ENCODE measurements at places on chromosomes 5 and 9.

- DNase-seq, result no peak
Measured at GRCh38 chr9:110214586-110215355, 6.8 kb upstream of the C9orf152 start.

- DNase-seq, result no peak
Measured at GRCh38 chr5:17054911-17055310, 118.8 kb upstream of the MYO10 start.

- no peak for DNase-seq
Measured at GRCh38 chr5:68214482-68215207, 911 bp upstream of the PIK3R1 start.

- DNase-seq, result no peak
Measured at GRCh38 chr5:83313436-83313835, 158.1 kb upstream of the VCAN start.

GRCh38 chr5:61332851-61333320 is 828 bp downstream of the ZSWIM6 start:
- no peak for DNase-seq

GRCh38 chr5:61232490-61233050 is 70.3 kb upstream of the SMIM15 start:
- DNase-seq, result no peak

GRCh38 chr9:92294297-92294676 is 790 bp upstream of the IARS1 start:
- no peak for DNase-seq

- no peak for DNase-seq
Measured at GRCh38 chr9:22208846-22209585, 199.9 kb upstream of the CDKN2B start.

GRCh38 chr5:125336401-125336800 is 590.0 kb upstream of the ZNF608 start:
- DNase-seq, result no peak

- no peak for DNase-seq
Measured at GRCh38 chr5:35799753-35800152, 56.9 kb upstream of the IL7R start.

DNA sequence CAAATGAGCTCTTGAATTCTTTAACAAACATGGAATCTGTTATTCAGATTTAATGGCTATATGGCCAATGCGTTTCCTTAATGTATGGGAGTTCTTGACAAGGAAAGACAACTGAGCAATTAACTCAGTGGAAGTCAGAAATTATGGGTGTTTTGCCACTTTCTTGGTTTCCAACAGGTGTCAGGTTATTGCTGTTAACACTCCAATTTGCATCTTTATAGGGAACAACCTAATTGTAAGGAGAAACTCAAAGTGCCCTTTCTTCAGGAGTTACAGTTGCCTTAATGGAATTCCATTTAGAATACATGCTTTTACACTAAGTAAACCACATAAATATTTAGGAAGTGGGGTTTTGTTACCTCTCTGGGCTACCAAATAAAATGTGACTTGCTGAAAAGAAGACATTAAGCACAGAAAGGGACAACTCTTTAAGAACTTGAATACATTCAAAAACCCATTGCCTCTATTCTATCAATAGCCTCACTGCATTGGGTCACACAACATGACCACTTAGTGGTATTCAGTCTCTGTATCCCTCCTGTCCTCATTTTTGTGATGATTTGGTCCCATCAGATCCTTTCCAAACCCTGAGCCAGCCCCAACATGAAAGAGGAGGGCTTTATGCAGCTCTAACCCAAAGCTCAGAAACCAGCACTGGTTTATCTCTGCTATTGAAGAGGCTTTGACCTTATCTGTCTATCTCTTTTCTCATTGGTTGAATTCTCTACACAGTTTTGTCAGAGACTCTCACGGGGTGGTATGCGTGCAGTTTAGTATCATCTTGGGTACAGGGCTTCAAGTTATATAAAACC is 118.7 kb downstream of the EDIL3 start:
- DNase-seq, result no peak

GRCh38 chr5:143016777-143017516 is 246.8 kb downstream of the ARHGAP26 start:
- no peak for DNase-seq

- DNase-seq, result no peak
Measured at GRCh38 chr5:74636149-74636548, 4.4 kb downstream of the ENC1 start.

DNA sequence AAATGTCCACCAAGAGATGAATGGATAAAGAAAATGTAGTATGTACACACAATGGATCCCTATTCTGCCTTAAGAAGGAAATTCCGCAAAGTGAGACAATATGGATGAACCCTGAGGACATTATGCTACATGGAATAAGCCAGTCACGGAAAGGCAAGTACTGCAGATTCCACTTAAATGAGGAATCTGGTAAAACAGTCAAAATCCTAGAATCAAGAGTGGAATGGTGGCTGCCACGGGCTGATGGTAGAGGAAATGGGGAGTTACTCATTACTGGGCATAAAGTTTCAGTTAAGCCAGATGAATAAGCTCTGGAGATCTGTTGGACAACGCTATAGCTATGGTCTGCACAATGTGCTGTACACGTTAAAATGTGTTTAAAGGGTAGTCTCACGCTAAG is 47.2 kb downstream of the STK10 start:
- DNase-seq, result no peak

- DNase-seq, result no peak
Measured at GRCh38 chr5:83197326-83197967, 120.1 kb downstream of the XRCC4 start.

GRCh38 chr9:74642376-74642775 is 145.2 kb downstream of the RORB start:
- DNase-seq, result no peak

DNA sequence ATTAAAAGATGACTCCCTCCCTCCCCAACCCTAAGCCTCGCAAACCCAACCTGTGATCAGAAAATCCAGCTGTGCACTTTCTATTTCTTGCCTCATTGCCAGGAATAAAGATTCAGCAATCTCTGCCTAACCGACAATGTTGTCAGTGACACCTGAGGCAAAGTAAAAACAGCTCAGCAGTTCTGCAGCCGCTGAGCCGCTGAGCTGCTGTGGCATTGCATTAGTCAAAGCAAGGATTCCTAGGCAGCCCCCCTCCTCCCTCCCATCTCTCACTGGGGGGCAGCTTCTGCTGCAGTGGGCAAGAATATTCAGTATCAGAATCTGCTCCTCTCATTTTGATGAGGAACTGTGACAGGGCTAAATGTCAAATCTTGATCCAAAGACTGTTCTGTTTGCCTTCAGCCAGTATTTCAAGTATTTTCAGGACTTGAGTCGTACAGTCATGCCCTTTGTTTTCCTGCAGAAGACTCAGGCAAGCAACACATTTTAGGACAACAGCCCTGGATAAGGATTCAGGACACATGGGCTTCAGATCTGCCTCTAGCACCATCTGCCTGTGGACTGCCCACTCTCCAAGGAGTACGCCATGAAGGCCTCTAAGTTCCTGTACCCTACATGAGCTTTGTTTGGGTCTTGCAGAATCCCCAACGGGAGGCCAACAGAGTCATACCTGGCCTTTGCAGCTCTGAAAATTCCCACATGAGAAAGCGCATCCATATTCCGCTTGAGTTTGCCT is 41.1 kb upstream of the DAP start:
- no peak for DNase-seq

GRCh38 chr5:42719034-42719433 is 37.6 kb upstream of the CCDC152 start:
- DNase-seq, result no peak

GRCh38 chr5:91024727-91025126 is 358.4 kb downstream of the ARRDC3 start:
- DNase-seq, result no peak

DNA sequence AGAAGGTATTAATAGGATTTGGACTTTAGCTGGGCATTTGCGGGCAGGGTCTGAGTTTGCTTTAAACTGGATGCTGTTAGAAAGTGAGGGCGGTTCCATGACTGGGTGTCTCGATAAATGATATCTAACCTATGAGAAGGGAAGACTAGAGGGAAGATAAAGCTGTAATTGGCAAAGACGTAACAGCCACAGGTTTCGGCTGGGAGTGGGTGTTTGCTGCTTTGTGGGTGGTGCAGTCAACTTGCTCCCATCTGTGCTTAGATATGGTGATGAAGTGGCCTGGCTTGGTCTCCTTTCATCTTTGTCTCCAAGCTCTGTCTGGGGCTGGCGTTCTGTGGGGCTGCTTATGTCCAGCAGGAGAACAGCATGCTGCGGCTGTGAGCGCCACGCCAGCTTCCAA is 23.3 kb downstream of the OR2V1 start:
- no peak for DNase-seq

- no peak for DNase-seq
Measured at GRCh38 chr9:122393284-122393983, 22.6 kb downstream of the PTGS1 start.

- DNase-seq, result no peak
Measured at GRCh38 chr9:114386361-114386885, 1.4 kb downstream of the AKNA start.

GRCh38 chr9:89576404-89576839 is 28.4 kb upstream of the GADD45G start:
- DNase-seq, result no peak

DNA sequence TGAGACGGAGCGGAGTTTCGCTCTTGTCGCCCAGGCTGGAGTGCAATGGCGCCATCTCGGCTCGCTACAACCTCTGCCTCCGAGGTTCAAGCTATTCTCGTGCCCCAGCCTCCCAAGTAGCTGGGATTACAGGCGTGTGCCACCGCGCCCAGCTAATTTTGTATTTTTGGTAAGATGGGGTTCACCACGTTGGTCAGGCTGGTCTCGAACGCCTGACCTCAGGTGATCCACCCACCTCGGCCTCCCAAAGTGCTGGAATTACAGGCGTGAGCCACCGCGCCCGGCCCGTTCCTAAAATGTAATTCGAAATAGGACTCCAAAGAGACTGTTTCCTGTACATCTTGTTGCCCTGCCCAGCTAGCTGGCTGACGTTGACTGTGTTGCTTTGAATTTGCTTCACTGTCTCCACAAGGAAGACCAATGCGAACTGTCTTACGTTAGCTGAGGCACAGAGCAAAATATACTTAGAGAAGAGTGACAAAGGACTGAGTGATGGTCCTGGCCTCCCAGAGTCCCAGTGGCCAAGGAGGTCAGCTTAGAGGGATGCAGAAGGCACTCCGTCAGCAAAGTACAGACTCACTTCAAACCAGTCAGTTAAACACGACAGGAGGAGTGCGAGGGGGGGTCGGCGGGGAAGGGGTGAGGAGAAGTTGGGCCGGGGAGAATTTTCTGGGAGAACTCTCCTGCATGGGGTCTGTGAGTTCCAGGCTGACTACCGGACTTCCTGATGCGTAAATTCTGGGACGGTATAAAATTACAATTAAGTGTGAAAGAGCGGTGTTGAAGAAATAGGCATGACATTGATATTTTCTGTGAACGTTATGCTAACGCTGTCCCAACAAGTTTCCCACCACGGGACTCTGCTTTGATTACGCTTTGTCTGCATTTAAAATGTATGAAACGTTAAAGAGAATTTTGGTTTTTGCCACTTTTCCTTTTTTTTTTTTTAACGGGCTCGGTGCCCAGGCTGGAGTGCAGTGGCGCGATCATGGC is 6.8 kb upstream of the TRIM41 start:
- DNase-seq, result no peak

GRCh38 chr5:124923131-124923530 is 176.7 kb upstream of the ZNF608 start:
- DNase-seq, result no peak

DNA sequence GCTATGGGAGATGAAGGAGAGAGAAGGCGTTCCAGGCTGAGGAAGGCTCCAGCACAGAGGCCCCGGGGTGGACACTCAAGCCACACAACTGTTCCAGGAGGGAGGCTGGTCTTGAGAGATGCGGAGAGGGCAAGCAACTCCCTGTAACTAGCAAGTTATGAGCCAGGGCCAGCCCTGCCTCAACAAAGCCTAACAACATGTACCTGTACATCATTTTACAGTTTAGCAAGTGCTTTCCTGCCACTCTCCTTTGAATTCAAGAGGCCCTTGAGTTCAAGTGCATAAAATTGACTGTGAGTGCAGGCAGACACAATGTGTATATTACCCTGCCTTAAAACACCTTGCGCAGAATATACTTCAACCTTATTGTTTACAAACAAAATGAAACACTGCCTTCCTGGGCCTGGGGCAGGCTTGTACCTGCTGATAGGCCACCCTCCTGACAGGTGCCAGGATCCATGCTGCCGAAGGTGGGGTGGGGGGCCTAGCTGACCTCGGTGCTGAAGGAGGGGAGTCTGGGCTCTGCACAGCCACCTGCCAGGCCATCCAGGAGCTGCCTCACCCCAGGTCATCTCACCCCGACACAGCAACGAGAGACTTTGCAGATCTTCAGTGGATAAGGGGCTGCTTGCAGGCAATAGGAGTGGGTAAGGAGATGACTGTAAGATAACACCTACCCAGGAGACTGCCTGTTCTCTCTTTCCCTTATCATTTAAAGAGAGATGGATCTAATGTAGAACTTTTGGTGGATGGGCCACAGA is 80.0 kb downstream of the PPARGC1B start:
- no peak for DNase-seq

- DNase-seq, result no peak
Measured at GRCh38 chr9:105007143-105007542, 79.2 kb upstream of the ABCA1 start.

DNA sequence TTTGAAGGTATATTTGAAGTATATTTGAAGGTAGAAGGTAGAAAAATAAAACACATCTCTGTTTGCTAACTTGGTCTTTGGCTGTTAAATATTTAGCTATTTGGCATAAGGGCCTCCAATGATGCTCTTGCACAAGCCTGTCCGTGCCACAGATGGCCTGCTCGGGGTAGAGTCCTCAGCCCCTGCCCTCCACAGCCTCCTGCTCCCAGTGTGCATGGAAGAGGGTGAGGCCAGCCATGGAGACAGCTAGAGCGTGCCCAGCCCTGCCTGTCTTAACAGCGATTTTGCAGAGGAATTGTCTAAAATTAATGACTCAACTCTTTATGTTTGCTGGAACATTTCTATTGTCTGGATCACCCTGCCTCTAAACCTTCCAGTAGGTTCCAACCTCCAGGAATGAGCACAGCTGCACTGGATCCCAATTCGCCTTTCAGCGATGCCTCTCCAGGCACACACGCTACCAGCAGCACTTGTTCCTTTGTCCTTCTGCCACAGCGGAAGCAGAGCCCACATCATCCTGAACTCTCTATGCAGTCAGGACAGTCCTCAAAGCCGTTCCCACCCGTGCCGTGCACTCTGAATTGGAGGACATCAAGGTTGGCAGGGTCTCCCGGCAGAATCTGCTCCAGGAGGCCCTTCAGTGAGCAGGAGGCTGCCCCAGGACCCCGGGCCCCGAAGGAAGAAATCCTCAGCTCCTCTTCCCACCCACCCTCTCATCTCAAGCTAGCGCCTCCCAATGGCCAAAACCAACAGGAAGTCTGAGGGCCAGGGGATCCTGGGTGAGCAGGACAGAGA is 254.0 kb upstream of the IRX1 start:
- no peak for DNase-seq

Data from amniotic stem cell (primary cell).